Stromal cell of bone marrow (primary cell): ENCODE measurements at places on chromosomes 6 and 20.

GRCh38 chr6:51463321-51463720, 624.1 kb downstream of the PKHD1 start:
- DNase-seq: no peak

DNA sequence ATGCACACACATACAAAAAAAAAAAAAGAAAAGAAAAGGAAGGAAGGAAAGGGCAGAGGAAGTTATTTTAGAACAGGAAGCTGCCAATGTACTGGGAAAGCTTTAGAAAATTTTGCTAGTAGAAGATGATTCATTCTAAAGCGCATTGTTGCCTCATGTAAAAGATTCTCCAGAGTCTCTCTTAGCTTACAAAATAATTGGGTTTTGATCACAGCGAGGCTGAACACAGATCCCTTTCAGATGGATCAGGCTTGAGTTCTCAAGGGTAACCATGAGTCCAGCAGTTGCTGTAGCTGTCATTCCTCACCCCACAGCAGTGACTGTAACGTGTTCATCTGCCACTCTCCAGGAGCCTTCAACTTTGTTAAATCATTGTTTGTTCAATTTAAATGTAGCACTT, 81.9 kb downstream of the PHACTR2 start:
- peak; percentile 29 for DNase-seq

DNA sequence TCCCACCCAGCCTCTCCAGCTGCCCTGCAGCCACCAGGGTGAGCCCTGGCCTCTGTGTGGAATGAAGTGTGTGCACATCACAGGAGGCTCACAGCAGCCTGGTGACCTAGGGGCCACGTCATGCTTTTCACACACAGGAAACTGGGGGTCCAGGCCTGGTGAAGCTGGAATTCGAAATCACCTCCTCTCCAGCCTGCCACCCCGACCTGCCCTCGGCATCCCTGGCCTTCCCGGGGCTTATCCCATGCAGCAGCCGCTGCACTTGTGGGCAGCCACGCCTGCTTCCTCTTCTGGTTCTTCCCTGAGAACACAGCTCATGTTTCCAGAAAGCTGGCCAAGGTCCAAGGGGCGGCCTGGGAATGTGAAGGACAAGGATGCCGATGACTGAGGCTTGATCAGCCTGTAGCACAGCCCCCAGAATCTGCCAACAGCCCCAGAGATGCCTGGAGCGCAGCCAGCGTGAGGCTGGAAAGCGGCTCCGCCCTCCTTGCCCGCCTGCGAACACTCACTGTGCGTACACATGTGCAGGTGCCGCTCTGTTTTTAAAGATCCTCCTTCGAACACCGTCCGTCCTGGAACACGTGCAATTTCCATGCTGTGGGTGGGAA, 4.2 kb upstream of the NTSR1 start:
- peak; percentile 85 for DNase-seq

DNA sequence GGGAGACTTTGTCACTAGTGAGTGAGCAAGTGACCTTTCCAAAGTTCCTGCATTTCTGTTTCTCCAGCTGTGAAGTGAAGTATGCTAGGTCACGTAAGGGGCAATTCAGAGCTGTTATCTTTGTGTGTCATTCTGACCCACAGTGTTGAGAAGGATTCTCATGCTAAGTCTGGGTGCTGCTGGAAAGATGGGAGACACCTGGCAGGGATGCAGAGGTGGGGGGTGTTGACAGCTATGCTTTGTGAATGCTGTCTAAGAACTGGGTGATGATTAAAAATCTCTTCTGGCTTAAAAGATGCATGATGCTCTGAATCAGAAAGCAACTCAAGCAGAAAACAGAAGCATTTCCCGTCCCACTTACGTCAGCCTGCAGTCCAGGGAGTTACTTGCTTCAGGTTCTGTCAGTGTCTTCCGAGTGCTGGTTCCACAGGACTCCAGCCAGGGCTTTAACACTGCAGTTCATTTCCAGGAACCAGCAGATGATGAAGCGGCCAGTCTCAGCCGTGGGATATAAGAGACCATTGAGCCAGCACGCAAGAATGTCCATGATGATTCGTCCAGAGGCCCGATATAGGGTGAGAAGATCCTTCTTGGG, 30.9 kb upstream of the ASXL1 start:
- DNase-seq: no peak

- DNase-seq: no peak
These were observed 216.7 kb downstream of the ZDHHC14 start for GRCh38 chr6:157597461-157598312.

GRCh38 chr6:167984876-167985604, 12.4 kb upstream of the KIF25 start:
- DNase-seq: no peak
